ENCODE measurements at places on chromosomes 2 and 18. TPM values are rescaled to one million over a fixed set of nuclear protein-coding genes. Genes with fewer than 3 reads are reported as not detected.

DNA sequence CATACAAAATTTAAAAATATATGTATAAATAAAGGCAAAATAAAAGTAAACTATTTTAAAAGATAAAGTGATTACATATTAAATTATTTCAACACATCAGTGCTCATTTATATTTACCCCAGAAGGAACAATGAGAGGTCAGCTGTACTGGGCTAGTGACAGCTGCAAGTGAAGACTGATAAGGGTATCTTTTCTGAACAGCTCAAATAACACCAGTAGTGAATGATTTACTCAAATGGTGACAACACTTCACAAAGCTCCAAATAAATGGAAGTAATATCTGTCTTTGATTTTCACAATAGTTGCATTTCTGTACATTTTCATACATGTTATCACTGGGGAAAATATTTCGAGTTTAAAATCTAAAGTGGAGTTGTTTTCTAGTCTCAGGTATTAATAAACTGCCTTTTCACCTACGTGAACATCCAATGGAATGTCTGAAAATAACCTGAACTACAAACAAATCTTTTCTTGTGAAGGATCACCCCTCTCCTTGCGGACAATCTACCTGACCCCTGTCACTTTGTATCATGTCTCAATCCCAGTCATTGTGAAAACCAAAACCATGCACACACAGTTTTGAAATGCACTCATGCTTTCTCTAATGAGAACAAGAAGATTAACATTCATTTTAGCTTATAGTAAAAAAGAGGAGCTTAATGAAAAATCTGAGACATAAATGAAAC is 1928.8 kb upstream of the CELF4 start:
- DNase-seq, result no peak

The QPCT gene
- 28.8 TPM for total RNA-seq

- DNase-seq, result no peak
These were observed 10.3 kb downstream of the TUBB6 start for GRCh38 chr18:12318334-12318697.

The GPBAR1 gene
- 0.35 TPM for total RNA-seq

The C1D gene
- total RNA-seq, result 11.8 TPM

All from glomerular endothelial cell (primary cell).